Cardiac fibroblast (primary cell): ENCODE measurements at places on chromosomes 12 and 14.

DNA sequence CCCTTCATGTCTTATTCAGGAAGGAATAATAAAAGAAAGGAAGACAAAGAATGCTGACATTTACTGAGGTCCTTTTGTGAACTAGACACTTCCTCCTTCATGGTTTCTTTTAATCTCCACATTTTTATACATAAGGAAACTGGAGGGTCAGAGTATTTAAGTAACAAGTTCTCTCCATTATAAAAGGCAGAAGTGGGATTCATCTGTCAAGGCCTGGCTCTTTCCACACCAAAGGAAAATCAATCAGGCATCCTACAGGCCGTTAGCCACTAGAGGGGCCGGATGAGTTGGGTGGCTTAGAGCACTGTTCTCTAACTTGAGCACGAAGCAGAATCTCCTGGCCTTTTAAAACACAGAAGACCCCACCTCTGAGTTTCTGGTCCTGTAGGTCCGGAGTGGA is 36.8 kb upstream of the NINJ2 start:
- no peak for DNase-seq

DNA sequence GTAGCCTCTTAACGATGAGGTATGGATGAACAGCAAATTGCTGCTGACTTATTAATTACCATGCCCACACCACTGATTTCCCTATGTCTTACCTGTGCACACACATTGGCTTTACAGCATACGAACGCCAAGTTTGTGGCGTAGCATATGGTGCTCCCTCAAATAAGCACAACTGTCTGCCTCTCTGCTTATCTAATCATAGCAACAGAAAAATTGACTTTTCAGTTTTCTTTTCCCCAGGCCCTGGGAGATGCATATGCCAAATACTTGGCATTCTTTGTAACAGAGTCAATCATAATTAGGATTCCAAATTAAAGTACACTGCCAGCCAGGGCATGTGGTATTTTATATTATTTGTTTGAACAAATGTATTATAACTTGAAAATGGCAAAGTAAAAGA is 625.5 kb downstream of the DIO2 start:
- peak; percentile 67 for DNase-seq

DNA sequence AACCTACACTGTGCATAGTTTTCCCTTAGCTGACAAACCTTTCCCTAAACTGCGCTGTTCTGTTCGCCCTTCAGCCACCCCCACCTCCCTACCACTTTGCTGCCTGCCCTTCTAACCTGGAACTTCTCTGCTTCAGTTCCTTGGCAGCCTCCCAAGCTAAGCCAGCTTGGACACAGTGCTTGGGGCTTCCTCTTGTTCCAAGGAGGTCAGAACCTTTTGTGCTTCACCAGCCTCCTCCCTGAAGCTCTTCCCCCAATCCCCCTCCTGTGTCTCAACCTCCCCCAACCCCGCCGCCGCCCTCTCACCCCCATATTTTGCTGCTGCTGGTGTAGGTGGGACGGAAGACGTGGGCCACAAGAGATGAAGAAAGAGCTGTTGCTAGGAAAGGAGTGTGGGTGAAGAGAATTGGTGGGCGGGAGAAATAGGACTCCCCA is 8.1 kb upstream of the RIC8B start:
- peak; percentile 89 for DNase-seq

DNA sequence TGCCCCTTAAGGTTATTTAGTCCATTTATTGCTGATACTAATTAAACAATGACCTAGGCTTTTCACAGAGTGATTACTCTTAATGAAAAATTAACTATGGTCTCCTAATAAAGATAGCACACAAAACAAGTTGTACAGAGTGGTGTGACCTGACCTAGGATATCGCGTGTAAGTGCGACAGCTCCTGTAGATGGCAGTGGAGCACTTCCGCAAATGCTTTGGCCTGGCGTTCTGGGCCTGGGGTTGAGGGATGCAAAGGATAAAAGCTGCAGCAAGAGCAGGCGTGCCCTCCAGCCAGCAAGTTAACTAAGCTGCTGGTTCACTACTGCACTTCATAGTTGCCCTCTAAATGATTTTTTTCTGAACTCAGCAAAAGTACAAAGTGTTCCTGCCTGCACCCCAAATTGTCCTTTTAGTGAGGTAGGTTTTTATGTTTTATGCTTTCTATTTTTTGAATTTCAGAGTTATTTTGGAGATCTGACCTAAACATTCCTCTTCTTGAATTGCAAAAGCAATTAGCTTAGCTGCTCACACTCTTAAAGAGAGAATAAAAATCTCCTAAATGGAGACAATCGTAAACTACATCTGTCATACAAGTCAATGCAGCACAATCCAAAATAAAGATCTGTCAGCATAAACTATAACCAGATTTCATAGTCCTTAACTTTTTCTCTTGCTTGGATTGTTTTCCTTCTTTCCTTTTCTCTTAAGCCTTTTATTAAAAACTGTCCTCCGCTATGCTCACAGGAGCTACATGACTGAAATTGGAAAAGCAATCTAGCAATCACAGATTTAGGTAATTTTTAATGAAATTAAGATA is 379.6 kb downstream of the LRIG3 start:
- peak; percentile 90 for DNase-seq

DNA sequence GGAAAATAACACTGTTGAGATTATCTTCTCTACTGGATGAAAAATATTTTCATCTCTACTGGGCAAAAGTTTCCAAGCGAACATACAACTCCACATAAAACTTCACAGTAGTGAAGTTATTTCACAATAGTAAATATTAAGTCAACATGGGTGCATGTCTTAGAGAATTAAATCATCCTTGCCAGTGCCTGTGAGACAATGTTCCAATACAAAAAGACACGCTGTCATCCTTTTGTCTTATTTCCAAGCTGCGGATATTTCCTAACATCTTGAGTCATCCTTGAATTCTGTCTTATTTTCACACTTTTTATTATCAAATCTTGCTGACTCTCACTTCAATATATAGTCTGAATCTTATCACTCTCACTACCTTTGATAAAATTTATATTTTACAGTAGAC is 142.9 kb upstream of the KITLG start:
- DNase-seq: peak; percentile 89

GRCh38 chr12:43109631-43110345 is 442.2 kb downstream of the ADAMTS20 start:
- DNase-seq: no peak

DNA sequence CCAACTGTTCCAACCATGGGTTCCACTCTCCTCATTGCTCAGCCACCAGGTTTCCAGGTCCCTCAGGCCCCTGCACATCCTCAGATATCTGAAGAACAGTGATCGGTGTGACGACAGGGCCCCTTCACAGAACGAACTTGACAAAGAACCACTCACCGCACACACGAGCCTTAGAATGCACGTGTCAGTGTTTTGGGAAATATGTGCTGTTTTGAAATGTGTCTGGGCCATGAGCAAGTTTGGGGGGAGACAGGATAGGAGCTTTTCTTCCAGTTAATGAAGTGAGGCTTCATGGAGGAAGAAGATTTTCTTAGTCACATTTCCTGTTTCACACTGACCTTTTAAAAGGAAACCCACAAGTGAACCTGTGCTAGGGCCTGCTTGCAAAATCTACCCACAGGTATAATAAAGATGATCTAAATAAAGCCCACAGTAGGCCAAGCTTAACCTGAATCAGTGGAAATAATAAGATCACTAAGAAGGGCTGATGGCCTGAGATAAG is 58.6 kb downstream of the ZFP36L1 start:
- peak; percentile 11 for DNase-seq

DNA sequence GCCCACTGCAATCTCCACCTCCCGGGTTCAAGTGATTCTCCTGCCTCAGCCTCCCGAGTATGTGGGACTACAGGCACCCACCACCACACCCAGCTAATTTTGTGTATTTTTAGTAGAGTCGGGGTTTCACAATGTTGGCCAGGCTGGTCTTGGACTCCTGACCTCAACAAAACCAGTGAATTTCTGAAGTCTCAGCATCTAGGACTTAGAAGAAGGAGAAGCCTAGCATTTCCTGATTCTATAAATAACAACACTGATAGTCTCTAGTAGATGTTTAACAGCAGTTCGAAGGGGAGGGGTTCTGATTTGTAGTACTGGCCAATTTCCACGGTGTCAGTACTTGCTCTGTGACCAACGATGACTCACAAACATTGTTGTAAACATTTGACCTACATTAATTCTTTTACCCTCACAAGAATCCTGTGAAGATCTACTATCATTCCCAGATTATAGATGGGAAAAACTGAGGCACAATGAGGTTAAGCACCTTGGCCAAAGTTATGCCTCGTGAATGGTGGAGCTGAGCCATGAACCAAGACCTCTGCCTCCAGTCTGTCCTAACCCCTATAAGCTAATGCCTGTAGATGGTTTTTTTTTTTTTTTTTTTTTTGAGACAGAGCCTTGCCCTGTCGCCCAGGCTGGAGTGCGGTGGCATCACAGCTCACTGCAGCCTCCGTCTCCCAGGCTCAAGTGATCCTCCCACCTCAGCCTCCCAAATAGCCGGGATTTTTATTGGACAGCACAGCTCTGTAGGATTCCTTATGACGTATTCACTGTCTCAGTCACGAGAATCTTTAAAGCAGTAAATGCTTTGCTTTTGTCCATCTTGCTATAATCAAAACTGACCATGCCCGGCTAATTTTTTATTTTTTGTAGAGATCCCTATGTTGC is 5.2 kb downstream of the P2RX4 start:
- DNase-seq: peak; percentile 86

DNA sequence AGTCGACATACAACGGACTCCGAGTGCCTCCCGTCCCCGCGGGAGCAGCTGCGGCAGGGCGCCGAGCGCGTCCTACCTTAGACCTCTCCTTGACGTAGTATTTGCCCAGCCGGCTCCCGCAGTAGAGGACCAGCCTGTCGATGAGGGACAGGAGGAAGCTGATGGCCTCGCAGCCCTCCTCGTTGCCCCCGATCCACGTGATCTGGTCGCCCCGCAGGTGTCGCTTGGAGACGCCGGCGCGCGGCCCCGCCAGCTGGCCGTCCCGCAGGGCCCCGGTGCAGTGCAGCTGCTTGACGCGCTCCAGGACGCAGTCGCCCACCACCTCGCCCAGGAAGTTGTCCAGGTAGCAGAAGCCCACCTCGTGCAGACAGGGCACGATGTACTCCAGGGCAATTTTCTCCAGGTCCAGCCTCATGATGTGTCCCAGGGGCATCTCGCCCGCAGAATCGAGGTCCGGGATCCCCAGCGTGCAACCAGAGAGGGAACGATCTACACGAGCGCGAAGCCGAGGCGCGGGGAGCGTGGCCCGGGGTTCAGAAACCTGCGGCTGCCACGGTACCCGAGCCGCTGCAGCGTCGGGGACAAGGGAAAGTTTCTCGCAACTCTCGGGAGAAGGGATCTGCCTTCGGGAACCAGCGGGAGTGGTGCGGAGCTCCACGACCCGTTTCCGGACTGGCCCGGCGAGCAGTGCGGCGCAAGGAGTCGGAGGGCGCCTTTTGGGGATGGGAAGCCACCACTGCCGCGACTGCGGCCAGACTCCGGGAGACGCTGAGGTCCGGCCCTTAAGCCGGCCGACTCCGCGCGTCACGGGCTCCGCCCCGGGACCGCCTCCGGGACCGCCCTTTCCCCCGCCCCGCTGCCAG is at the start of gene EGLN3:
Gene EGLN3 (minus strand): TSS at position 755 of the 863 bp plus-strand sequence. CDS start 322 bp downstream, at position 433.
- peak; percentile 79 for DNase-seq

- DNase-seq: peak; percentile 53
These were observed 60.8 kb downstream of the FLRT2 start for GRCh38 chr14:85590784-85591183.

- DNase-seq: peak; percentile 26
These were observed 467.8 kb downstream of the LRIG3 start for GRCh38 chr12:58452546-58452945.

DNA sequence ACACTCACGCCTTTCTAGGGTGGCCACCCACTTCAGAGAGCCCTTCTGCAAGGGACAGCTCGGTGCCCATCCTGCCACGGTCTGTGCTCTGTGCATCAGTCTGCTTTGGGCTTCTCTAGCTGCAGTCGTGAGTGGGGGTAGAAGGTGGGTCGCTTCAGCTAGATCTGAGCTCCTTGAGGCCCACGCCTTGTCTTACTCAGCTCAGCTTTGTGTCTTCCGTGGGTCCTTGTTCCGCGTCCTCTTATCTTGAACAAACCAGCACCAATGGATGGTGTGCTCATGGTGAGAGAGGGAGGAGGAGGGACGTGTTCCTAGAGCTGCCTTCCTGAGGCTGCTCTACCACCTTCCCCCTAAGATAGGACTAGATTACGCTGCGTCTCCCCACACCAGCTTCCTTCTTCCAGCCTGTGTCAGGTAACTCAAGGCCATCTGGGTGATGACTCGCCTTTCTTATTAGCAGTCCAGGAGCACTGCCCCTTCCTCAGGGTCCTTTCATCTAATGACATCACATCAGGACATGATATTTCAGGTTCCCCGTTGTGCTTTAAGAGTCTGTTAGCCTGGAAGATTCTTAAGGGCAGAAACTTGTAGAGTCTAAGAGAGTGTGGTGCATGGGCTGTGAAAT is 118.8 kb downstream of the TSPAN9 start:
- no peak for DNase-seq

DNA sequence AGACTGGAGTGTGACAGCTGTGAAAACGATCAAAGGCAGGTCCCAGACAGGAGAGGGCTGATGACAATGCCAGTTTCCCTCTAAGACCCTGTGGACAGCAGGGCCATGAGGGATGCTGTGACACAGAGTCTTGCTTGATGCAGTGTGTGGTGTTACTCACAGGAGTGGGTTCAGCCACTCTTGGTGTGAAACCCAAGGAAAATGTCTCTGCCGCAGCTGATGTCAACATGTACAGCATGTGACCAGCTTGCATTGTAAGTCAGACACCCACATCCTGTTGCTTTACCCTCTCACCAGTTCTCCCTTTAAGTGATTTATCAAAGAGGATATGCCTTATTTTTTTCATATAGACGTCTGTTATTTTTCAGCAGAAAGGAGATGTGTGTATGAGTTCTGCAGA is 268.6 kb downstream of the BTG1 start:
- DNase-seq: peak; percentile 61

DNA sequence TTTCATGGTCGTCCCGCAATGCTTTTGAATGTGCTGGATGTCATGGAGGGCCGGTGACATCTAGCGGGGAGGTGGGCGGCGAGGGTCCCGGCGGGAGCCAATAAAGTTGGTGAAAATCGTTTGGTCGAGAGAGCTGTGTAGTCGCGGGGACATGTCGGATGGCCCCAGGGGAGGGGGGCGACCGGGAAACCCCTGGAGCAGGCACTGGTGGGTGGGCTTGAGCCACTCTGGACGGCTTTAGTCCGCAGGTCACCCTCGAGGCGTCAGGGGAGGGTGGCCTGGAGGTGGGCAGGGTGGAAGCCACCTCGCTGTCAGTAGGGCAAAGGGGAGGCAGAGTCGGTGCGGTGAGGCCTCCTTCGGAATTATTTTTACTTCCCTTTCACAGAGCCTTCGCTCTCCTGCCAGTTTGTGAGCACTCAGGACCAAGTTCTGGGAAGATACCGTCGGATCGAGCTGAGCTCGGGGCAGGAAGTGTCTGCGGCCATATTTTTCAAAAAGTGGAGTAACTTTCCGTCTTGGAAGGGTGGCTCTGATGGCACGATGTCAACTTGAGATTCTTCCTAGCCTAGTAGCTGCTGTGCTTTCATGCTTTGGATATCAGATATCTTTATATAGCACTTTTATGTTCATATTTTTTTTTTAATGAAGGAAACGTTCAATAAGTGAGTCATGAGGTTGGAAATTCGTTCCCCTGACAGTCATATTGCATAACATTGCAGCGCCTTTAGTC is 28.2 kb downstream of the WBP11 start:
- DNase-seq: peak; percentile 86
